ENCODE measurements at places on chromosomes 1 and 21.

DNA sequence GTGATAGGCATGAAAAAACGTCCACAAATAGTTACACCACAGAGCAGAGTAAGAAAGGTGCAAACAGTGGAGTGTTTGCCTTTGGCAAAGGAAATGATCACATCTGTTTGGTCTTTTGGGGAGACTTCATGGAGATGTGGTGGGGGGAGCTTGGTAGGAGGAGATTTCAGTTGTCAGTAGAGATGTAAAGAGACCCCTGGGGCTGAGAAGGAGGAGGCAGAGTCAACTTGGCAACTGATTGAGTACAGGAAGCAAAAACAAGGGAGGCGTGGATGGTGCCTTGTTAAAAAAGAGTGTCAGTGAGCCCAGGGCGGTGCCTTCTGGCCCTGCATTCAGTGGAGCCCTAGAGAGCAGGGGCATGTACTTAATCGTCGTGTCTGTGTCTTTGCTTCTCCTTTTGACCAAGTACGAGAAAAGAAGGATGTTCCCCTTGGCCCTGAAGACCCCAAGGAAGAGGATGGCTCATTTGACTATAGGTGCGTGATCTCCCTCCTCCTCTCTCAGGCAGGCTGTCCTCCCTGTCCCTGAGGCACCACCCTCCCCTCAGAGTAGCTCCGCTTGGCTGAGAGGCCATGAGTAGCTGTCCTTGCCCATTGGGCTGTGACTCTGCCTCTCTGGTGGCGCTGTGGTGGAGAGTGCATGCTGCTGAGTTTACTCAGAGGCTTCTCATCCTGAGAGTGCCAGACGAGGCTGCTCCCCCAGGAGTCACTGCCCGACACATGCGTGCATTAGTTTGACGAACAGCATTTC is 30.4 kb upstream of the CNTN2 start:
- no peak for DNase-seq

DNA sequence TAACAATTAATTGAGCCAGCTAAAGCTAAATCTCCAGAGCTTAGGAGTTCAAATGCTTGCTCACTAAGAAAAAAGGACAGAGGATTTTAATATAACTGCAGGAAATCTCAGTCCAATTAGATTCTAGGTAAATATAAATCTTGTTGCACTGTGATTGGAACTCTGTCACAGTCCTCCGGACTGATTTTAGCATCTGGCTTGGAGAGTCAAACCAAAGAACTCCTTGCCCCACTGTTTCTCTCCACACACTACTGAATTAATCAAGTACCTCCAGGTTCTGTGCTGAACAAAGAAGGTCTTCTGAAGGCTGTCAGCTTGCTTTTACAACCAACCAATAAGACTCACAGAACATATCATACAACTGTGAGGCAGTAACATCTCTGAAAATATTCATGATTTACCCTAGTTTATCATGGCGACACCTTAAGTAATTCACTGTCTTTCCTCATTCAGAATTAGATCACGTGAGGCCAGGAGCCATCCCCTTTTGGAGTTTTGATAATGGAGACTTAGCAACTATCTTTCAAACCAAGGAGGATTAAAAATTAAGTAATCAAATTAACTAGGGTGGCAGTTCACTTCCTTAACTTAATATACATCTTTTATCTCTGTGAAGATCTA is 176.0 kb downstream of the RERE start:
- no peak for DNase-seq

DNA sequence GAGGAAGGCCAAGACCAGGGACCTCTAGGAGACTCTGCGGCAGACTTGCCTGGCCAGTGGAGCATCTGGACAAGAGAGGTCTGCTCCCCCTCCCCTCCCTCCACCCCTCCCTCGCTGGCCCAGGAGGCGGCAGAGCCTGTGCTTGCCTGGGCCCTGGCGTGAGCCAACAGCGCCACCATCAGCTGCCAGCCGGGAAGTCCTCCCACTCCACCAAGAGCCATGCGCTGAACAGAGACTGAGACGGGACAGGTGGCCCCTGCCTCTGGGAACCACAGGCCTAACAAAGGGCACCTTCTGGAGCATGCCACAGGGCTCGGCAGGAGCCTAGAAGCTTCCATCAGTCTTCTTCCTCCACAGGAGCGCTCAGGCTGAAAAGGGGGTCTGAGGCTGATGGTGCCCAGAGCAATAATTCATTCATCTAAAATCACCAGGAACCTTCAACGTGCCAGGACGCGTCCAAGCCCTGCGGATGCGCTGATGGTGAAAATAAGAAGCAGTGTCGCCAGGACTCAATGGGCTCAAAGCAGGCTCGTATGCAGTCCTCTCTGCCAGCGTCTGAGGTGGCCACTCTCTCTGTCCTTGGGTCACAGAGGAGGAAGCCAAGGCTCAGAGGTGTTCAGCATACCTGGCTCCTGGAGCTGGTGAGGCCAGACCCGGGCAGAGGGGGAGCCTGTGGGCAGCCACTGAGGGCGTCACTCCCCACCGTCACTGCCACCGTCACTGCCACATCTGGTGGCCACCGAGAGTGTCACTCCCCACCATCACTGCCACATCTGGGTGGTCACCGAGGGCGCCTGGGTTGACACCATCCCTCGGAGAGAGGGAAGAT is 161.2 kb downstream of the NPHP4 start:
- no peak for DNase-seq

DNA sequence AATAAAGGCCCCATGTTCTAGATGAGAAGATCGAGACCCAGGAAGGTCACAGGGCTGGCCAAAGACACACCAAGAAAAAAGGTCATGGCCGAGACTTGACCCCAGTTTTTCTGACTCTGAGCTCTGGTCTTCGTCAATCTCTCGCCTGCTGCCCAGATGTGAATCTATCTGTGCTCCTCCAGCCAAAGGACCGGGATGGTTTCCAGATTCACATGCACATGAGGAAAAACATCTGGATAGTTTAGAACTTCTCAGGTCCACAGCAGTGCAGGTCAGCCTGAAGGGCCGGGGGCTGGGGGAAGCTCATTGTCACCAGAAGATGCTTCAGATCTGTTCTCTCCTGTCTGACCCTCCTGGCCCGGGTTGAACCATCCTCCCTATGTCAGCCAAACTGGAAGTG is 49.0 kb downstream of the KCNN3 start:
- DNase-seq: no peak

DNA sequence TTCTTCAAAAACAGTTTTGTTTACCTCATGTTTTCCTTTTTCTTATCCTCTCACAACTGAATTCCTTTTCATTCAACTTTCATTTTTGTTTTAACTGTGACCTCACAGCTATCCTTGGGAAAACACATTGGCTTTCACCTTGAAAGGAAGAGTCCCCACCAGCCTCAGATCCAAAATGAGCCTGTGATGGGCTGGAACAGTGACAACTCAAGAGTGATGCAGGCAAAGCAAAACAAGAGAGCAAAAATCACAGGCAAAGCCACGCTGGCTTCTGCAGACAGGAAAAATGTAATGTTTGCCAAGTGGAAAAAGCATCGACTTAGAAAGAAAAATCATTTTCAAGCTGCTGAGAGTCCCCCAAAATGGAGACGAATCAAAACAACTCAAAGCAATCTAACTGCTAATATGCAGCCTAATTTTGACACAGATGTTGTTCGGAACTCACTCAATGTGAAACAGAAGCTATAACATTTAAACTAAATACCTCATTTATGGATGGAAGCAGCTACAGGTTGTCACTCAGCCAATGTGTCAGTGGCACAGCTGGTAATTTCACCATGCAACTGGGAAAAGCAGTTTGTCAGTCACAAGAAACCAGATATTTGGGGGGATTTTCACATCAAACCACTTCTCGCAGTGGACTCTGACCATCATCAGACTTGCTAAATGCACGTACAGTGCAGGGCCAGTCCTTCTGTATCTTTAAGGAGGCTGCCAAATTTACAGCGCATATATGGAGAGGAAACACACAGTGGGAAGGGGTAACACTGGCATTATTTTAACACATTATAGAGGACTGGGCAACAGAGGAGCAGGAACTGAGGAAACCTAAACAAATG is 50.7 kb downstream of the ALG14 start:
- no peak for DNase-seq

DNA sequence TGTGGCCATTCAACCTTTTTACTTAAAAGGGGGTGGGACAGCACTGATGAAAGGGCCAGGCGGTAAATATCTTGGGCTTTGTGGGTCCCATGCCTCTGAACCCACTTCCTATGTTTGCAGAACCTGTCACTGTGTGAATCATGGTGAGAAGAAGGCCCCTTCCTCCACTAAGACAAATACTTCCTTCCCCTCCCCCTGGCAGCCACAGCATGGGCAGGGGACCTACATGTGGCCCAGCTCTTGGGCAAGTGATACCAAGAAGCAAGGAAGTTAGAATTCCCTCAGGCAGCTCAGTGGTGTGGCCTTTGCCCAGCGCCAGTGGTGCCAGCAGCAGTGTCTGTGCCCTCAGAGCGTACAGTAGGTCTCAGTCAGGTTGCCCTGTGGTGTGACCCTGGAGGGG is 168.6 kb downstream of the TRIM33 start:
- no peak for DNase-seq

DNA sequence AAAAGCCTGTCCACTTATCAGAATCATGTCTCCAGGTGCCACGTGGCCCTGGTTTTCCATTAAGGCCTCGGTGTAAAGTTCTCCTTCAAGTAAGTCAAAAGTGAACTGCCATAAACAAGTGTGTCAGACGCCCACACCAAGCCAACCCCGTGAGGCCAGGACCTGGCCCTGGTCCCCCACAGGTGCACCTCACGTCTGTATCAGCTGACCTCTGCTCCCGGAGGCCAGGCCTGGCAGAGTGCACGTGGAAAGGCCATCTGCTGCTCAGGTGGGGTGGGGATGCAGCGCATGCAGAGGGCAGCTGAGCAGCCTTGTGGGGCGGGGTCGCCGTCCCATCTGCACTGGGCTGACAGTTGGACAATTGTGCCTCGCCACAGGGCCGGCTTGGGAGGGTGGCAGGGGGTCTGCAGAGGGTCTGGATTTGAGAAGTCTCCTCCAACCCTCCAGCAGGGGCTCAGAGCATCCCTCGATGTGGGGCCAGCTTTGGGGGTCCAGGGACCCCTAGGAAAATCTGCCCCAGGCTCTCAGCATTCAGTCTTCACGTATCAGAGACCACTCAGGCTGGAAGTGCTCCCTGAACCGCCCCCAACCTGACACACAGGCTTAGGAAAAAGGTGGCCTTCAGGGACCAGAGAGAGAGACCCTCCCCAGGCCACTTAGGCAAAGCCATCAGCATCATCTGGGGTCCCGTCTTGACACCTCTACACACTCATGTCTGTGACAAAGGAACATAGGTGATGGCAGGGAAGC is 3.0 kb downstream of the SLC19A1 start:
- DNase-seq: no peak

GRCh38 chr1:200174525-200175295 is 147.2 kb downstream of the NR5A2 start:
- DNase-seq: no peak

GRCh38 chr21:34197561-34197960 is 124.2 kb downstream of the MRPS6 start:
- no peak for DNase-seq
